GM12892 (cell line): ENCODE measurements at places on chromosomes 4 and X.

GRCh38 chrX:16005917-16006316 lies 117.4 kb upstream of the GRPR start:
- no peak for DNase-seq

DNA sequence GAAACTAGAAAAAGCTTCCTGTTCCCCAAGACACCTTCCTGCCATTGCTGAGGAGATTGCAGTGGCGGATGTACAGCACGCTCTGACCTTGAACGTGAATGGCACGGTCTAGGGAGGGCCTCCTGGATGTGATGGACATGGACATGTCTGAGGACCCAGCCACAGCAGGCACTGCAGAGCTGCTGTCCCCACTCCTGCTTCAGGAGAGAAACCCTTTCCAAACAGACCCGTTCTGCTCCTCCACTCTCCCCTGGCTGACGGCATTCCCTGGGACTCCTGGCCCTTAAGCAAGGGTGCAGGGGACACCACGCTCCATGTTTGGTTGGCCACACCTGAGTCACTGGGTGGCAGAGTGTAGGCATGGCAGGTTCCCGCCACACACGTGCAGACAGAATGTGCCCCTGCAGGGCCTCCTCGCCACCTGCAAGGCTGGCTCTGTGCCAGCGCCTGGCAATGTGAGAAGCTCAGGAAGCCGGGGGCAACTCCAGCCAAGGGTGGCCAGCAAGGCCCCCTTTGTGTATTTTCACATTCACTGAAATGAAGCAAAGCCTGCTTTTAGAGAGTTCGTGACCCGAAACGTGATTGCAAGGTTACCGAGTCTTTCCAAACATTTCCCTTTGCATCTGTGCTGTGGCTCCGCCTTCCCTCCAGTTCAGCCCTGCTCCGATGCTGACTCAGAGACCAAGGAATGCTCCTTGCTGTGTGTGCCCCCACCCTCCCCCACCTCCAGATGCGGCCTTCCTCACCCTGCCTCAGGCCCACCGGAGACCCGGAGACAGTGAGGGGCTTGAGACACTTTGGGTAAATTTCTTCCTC lies 46.1 kb downstream of the HTRA3 start:
- no peak for DNase-seq

GRCh38 chr4:36255577-36255976 lies 11.3 kb upstream of the ARAP2 start:
- no peak for DNase-seq

DNA sequence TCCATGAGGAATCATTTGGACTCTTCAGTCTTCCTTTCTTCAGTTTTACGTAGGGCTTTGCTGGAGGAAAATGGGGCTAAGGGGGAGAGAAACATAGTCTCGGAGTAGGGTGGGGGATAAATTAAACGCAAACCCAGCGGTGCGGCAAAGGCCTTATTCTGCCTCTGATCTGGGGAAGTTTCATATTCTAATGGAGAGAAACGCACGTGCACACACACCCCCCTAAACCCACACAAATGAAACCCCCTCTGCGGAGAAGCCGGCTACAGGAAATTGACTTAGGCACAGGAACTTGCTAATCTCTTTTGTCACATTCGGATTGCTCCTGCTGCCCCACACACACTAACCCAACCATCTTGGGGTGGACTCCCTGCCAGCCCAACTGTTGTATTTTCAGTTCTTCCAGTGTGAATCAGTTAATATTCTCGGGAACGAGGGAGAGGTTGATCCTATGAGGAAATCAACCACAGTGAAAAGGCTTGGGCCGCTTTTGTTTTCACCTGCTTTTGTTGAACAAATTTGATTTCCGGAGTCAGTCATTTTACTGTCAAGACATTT lies at the start of gene RHOH:
TSS of gene RHOH (plus strand) at position 308 of the 558 bp plus-strand sequence. CDS start 46,356 bp downstream, outside the sequence.
- DNase-seq: no peak

- DNase-seq: no peak
These were observed 91.9 kb downstream of the TSPAN5 start for GRCh38 chr4:98566361-98567008.

GRCh38 chr4:120498678-120499077 lies 423.8 kb downstream of the PRDM5 start:
- DNase-seq: no peak

- DNase-seq: peak; percentile 5
These were observed 5.6 kb downstream of the CYSLTR1 start for GRCh38 chrX:78321809-78322208.
